ENCODE measurements at places on chromosomes 3 and 15.

DNA sequence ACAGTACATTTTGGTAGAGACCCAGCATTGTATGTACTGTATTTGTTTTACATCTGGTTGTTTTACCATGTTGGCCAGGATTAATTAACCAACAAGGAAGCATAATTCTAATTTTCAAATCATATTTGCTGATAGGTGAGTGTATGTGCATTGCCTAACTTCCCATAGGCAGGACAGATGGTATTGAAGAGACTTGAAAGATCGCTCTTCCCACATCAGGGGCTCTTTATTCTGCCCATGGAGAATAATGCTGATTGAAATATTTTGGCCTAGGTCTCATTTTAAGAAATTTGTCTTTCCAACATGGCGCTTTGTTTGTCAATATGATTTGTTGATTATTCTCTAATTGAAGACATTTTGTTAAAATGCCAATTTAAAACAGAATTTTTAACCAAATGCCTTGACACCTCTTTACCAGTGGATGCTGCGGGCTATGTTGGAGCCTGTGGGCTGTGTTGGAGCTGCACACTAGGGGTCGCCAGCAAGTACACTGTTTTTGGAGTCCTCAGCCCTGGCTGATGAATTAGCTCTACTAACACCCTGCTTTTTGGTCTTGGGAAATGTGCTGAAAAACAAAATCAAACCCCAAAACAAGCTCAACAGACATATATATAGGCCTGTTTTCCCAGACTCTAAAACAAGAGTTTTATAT lies 5.3 kb downstream of the P2RY12 start:
- DNase-seq = peak; percentile 24

DNA sequence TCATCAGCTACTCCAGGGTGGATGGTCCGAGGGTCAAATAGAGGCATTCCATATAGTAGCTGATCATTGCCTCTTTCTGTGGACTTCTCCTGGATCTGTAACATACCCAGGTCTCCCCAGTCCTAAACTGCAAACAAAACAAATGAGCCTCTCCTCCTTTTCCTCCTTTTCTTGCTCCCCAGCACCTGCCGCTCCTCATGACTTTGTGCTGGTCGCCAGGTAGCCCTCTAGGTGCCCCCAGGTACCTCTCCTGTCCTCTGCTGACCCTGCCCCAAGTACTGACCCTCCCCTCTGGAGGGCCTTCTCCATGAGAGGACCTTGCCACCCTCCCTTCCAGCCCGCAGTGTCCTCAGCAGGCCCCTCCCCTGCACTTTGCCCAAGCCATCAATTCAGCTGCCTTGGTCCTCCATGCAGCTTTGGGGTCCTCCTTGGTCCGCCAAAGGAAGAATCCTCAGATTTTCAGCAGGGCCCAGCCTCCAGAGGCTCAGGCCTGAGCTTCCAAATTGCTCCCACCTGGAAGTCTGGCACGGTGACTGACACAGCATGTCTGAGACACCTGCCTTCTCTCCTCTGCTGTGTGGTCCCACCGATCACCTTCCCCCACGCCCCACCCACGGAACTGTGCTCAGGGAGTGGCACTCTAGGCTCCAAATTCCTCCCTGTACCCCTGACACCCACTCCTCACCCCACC lies 111.0 kb downstream of the LRRK1 start:
- no peak for DNase-seq

DNA sequence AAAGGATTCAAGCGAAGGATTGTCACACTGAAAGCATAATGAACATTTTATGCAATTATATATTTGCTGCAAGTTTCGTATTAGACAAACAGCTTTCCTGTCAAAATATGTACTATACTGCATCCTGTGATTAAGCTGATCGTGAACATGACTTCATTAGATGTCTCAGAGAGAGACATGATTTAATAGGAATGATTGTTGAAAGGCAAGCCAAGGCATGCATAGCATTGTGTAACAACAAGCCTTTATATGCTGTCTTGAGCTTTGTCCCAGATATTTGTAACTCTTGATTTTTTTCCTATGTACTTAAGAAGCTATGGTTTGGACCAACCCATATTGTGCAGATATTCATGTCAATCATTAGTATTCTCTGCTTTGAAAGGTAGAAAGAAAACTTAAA lies 309.1 kb downstream of the KCNH8 start:
- DNase-seq = no peak

DNA sequence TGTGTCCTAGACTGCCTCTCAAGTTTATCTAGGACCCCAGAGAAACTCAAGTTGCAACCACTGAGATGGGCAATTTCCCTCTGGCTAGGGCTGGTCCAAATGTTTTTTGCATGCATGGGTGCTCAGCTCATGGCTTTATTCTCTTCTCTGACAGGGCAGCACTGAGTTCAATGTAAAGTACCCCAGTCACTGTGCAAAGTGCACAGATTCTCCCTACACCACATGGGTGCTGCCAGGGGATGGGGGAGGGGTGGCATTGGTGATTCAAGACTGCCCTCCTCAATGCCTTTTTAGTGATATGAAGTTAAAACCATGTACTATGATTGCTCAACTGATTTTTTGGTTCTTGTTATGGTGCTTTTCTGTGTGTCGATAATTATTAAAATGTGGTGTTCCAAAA lies 14.8 kb upstream of the RAD51 start:
- DNase-seq = no peak

GRCh38 chr3:58577269-58577821 lies at the start of gene FAM107A:
Gene FAM107A (minus strand): TSS chr3:58577391. CDS start chr3:58569860, 7,531 bp downstream.
- no peak for DNase-seq

DNA sequence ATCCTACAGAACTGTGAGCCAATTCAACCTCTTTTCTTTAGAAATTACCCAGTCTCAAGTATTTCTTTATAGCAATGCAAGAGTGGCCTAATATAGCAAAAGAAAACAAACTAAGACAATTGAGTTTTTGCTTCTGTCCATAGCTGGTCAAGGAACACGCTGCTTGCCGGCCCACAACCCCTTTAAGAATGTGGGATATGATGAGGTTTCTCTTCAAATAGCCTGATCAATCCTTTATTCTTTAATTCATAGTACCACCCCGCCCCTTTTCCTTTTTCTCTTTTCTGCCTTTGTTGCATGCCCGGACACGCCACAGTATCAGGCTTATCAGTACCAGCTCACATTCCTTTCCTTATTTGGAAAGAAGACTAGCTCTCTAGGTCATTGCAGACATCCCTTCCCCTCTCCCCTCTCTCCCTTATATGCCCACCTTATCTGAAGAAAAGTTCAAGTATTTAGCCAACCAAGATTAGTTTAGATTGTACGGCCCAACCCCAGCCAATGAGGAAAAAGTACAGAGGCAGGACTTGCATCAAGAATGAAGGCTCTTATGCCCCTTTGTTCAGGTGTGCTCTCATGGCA lies 404.5 kb downstream of the OCA2 start:
- no peak for DNase-seq

DNA sequence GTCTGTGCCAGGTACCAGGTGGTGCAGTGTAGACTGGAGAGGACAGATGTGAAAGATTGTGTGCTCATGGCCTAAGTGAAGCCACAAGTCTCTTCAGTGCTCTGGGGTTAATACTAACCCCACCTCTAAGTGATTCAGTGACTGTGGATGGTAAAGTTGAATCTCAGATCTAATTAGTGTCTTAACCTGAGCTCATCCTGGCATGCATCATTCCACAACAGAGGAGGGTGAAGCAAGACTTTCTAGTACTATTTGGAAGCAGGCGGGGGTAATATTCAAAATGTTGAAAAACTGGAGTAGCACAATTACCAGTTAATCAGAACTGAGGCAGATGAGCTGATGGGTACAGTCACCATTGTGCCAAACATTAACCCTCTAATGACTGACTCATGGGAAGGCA lies 2.8 kb upstream of the MESD start:
- no peak for DNase-seq

DNA sequence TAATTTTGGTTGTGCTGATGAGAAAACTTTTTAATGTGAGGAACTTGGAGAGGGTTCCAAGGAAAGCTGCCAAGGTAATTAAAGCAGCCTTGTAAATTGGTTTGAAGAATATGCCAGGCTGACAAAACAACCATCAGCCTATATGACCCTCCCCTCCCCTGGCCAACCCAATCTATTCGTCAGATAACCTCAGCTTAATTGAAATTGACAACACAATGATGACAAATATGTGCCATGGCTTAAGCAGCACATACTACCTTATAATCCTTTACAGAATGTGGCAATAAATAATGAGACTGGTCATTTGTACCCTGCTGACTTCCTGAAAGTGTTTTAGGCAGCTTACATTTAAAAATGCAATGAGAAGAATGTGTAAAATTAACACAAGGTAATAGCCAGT lies 118.2 kb downstream of the EFHB start:
- no peak for DNase-seq

DNA sequence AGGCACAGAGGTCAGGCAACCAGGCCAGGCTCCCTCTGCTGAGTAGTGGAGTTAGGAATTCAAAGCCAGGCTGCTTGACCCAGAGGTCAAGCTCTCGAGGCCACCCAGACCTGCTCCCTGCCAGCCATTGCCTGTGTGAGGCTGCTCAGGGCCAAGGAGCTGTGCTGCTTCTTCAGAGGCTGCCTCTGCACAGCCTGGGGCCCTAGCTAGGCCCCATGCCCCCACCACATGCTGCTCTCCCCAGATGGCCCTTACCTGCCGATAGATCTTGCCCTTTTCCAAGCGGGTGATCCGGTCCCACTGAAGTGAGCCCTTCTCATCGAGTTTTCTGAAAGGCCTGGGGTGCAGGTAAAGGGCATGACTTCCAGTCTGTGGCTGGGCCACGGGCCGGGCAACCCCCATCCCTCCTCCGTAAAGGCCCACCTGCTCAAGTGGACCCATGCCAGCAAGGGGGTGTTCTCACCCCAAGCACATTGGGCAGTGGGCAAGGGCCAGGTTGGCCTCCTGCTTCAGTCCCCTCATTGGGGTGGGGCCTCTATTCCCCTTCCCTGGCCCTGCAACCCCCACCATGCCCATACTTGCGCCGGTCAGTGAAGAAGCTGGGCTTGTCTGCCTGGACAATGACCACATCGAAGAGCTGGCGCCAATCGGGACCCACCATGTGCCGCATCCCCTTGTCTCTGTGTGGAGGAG lies 6.5 kb downstream of the NT5DC2 start:
- DNase-seq = no peak

DNA sequence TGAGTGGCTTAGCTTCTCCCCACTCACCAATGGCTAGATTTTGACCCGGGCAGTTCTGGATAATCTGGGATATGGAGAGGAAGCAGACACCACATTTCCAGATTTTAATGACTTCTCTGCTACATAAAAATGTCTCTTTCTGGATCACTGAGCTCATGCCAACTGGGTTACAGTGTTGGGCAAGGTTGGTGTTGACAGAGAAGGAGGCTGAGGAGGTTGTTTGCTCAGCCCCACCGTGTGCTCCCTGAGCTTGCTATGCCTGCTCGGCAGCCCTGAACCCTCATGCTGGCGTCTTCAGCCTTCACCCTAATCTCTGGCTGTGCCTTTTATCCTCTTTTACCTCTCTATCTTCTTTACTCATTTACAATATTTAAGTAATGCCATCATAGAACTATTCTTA lies 53.0 kb upstream of the KPNA4 start:
- no peak for DNase-seq

- no peak for DNase-seq
These were observed 312.1 kb upstream of the CHRM5 start for GRCh38 chr15:33656168-33656567.

GRCh38 chr3:196284396-196284795 lies 3.1 kb downstream of the PCYT1A start:
- no peak for DNase-seq

DNA sequence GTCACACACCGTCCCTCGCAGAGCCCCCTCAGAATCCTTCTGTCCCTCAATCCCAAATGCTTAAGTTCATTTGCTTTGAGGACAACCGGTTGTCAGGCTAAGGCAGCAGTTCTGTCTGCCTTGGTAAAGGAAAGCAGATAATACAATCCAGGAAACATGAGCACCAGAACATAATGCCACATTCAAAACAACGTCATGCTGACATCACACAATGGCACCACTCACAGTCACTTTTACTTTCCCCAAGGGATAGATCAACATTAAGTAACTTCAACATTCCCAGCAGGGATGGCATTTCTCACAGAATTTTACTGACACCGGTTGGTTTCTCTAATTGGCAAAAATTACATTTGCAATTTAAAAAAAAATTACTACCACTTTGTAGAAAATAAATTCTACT lies 74.6 kb upstream of the PSMD6 start:
- DNase-seq = no peak

GRCh38 chr15:63582179-63582578 lies 15.0 kb upstream of the FBXL22 start:
- DNase-seq = no peak

DNA sequence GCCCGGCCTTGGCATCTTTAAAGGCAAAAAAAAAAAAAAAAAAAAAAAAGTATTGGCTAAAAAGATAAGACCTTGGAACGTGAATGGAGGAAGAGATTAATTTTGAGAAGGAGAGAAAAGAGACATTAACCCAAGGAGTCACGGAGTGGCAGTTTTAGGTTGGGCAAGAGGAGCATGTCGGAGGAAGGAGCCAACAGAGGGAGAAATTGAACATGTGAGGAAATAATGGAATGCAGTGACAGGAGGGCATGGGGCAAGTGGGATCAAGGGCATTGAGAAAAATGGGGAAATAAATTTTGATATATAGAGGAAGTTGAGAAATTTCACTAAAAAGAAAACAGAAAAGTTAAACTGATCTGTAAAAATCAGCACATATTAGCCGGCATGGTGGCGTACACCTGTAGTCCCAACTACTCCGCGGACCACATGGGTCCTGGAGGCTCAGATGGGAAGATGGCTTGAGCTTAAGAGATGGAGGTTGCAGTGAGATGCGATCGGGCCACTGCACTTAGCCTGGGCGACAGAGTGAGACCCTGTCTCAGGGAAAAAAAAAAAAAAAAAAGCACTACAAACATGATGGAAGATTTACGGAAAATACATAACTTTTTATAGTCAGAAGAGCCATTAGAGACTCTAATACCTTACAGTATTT lies 1.2 kb downstream of the HAUS2 start:
- DNase-seq = no peak

- DNase-seq = peak; percentile 20
These were observed 35.8 kb downstream of the ST8SIA2 start for GRCh38 chr15:92429378-92430068.

- DNase-seq = no peak
These were observed 1209.6 kb downstream of the ZPLD1 start for GRCh38 chr3:103644450-103644849.

DNA sequence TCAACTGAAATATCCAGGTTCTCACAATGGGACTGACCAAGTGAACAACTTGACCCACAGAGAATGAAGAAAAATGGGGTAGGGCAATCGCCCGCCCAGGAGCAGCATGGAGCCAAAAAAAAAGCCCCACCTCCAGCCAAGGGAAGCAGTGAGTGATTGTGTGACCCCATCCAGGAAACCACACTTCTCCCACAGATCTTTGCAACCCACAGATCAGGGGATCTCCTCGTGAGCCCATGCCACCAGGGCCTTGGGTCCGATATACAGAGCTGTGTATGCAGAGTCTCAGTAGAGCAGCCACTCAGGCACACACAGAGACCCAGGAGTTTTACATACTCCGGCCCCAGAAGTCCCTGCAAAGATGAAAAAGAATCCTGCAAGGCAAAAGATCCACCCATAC lies 35.7 kb downstream of the PYGO1 start:
- DNase-seq = no peak

DNA sequence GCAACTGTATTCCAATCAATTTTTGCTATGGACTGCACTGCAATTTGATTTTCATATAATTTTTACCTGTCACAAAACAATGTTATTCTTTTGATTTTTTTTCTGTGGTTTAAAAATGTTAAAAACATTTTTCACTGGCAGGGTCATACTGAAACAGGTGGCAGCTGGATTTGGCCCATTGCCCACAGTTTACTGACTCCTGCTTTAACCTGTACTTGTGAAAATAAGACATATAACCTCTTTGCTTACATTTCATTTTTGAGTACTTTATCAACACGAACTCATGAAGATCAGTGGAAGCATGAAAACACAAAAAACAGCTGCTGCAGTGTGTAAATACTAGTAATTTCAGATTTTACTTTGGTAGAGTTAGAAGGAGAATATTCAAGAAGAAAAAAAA lies 313.1 kb downstream of the WDR72 start:
- DNase-seq = no peak
